ENCODE measurements at places on chromosomes 3 and 15. TPM values are rescaled to one million over a fixed set of nuclear protein-coding genes. Genes with fewer than 3 reads are reported as not detected.

C3orf52 gene
- 8.8 TPM for total RNA-seq

PTH1R gene
- 3.1 TPM for total RNA-seq

RTP3 gene
- not detected for total RNA-seq

KBTBD13 gene
- not detected for total RNA-seq

GOLGA6A gene
- total RNA-seq, result 1.0 TPM

- DNase-seq, result no peak
Measured at GRCh38 chr3:71951361-71951760, 166.4 kb upstream of the PROK2 start.

DNA sequence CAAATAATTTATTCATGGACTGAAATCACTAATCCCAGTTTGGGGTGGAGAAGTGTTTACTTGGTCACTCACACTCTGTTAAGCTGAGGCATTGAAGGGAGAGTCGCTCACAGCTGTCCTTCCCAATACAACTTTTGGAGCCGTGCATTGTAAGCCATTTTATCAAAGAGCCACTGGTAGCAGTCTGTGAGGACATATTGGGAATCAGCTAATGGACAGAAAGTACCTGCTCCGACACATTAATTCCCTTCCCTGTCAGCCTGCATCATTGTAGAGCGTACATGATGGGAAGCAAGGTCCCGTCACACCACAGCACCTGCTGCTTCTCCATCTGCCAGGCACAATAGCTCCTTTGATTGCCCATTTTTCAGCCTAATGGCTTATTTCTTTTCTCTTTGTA, 643.2 kb downstream of the SQOR start:
- DNase-seq, result no peak

DNA sequence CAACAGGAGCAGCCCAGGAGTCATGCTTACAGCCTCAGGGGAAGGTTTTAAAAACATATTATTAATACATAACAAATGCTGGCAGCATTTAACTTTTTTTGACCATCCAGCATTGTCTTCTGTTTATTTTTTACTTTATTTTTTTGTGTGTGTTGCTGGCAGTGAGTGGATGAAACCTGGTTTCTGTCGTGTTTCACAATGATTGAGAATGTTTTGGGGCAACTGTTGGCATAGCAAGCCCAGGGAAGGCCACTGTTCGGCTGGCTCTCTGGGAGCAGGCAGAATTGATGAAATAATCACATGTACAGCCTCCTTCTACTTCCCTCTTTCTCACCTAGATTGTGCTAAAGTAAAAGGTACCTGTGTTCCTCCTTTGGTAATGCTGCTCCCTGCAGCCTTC, 190.2 kb downstream of the NR1D2 start:
- no peak for DNase-seq

DNA sequence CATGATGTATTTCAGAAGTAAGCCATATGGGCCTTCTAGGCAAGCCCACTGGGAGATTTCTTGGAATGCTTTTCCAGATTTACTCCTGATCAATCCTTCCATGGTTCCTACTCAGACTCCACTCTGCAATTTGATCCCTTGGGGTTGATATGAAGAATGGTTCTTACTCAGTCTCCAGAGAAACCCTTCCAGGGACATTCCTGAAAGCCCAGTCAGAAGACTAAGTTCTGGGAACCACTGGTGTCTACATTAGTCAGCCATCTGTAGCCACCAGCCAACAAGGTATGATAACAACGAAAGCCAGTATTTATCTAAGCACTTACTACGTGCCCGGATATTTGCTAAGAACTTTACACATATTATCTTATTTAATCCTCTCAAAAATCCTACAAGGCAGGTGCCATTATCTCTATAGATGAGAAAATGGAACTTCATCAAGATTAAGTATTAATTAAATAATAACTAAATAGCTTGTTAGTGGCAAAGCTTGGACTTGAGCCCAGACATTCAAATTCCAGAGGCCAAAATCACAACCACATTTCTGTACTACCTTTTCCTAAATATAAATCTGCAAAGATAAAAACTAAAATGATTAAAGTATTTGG, 32.7 kb downstream of the ZNF385D start:
- DNase-seq, result peak; percentile 76

GRCh38 chr15:33859992-33860545, 108.2 kb upstream of the CHRM5 start:
- DNase-seq, result no peak

- DNase-seq, result no peak
Measured at GRCh38 chr15:34760909-34761308, 6.1 kb upstream of the GJD2 start.

Data from Caki2 (cell line).